ENCODE measurements at places on chromosomes 7 and 10. TPM values are rescaled to one million over a fixed set of nuclear protein-coding genes. Genes with fewer than 3 reads are reported as not detected.

- H3K27me3 ChIP-seq, result peaks cover 8% of the 10 kb centered on the region
- H3K4me1 ChIP-seq, result no peaks in the 10 kb centered on the region
- no peak for DNase-seq
- H3K36me3 ChIP-seq, result no peaks in the 10 kb centered on the region
- no peak overlapping the region for H3K4me3 ChIP-seq
- H3K27ac ChIP-seq, result no peak overlapping the region
Measured at GRCh38 chr10:84763965-84764364, 435.6 kb downstream of the CCSER2 start.

- DNase-seq, result no peak
- H3K36me3 ChIP-seq, result no peaks in the 10 kb centered on the region
- H3K4me3 ChIP-seq, result no peak overlapping the region
- H3K4me1 ChIP-seq, result no peaks in the 10 kb centered on the region
- H3K27me3 ChIP-seq, result peaks cover 11% of the 10 kb centered on the region
- no peak overlapping the region for H3K27ac ChIP-seq
Measured at GRCh38 chr10:75718991-75719390, 287.6 kb downstream of the LRMDA start.

DNA sequence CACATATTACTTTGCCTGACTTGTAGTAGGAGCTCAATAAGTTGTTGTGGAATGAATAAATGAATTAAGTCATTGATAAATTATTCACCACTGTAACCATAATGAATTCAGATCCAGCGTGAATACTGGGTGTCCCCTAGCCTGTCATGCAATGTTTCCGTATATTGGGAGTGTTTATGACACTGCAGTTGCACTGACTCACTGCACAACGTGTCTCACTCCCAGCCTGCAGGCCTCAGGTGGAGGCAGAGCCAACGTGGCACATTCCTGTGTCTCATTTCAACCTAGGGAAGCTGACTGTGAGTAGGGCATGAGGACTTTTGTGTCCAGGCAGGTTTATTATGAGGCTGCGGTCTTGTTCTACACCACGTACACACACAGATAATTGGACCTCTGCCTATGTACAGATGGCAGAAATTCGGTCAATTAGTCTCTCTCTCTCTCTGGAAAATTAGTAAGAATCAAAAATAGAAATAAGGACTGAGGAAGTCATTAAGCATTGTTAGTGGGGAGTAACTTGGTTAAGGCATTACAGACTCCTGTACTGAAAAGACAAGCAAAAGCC lies 299.1 kb upstream of the IGFBP3 start:
- H3K4me3 ChIP-seq, result no peak overlapping the region
- H3K36me3 ChIP-seq, result no peaks in the 10 kb centered on the region
- no peak for DNase-seq
- no peak overlapping the region for H3K27ac ChIP-seq

- peaks cover 8% of the 10 kb centered on the region for H3K36me3 ChIP-seq
- no peak overlapping the region for H3K4me3 ChIP-seq
- H3K4me1 ChIP-seq, result peaks cover 4% of the 10 kb centered on the region
- DNase-seq, result no peak
- H3K27me3 ChIP-seq, result no peaks in the 10 kb centered on the region
Measured at GRCh38 chr10:792083-792791, 102.8 kb upstream of the DIP2C start.

DNA sequence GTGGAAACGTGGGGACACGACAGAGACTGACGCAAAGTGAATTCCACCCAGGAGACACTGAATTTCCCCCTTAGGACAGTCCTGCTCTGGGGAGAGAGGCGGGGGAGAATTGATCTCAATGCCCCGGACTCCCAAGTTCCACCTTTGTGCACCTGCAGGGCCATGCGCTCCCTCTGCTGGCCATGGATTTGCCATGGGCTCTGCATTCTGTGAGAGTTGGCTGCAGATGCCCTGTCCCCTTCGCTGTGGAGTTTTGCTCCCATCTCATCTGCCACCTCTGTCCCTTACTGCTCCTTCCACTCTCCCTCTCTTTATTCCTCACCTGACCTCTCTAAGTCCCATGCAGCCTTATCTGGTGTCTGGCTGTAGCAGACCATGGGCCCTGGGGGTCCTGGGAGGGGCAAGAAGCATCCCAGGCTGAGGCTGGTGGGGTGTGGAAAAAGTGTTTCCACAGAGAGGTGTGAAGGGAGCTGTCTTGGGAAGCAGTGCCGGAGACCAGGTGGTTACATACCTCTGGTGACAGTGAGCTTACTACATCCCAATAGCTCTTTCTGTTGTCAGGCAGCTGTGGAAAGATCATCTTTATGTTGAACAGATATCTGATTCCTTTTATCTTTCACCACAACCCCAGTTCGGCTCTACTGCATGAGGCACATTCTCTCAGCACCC lies 14.3 kb downstream of the GHRHR start:
- H3K27me3 ChIP-seq, result peaks cover 19% of the 10 kb centered on the region
- H3K27ac ChIP-seq, result no peak overlapping the region
- H3K4me1 ChIP-seq, result peaks cover 2% of the 10 kb centered on the region
- no peaks in the 10 kb centered on the region for H3K36me3 ChIP-seq

MRLN gene
- not detected for total RNA-seq

FAM25C gene
- not detected for total RNA-seq

BLNK gene
- total RNA-seq, result not detected

ERCC6 gene
- 15.8 TPM for total RNA-seq

GRCh38 chr7:155526225-155526624 lies 20.1 kb downstream of the CNPY1 start:
- no peak overlapping the region for H3K27ac ChIP-seq
- DNase-seq, result no peak
- no peak overlapping the region for H3K4me3 ChIP-seq
- peaks cover 27% of the 10 kb centered on the region for H3K27me3 ChIP-seq

- no peaks in the 10 kb centered on the region for H3K27me3 ChIP-seq
- no peaks in the 10 kb centered on the region for H3K4me1 ChIP-seq
- H3K4me3 ChIP-seq, result no peak overlapping the region
- no peak for DNase-seq
Measured at GRCh38 chr10:7773845-7774801, 13.7 kb downstream of the KIN start.

OR2A5 gene
- total RNA-seq, result not detected

DTX2 gene
- total RNA-seq, result 17.4 TPM

KLHL7 gene
- 18.1 TPM for total RNA-seq

- H3K4me3 ChIP-seq, result no peak overlapping the region
- DNase-seq, result no peak
- no peaks in the 10 kb centered on the region for H3K4me1 ChIP-seq
- no peak overlapping the region for H3K27ac ChIP-seq
- peaks cover 5% of the 10 kb centered on the region for H3K36me3 ChIP-seq
- no peaks in the 10 kb centered on the region for H3K27me3 ChIP-seq
Measured at GRCh38 chr10:112779025-112779770, 170.8 kb upstream of the TCF7L2 start.

GRCh38 chr10:1195828-1196227 lies 139.6 kb downstream of the WDR37 start:
- no peak overlapping the region for H3K27ac ChIP-seq
- H3K4me1 ChIP-seq, result peaks cover 11% of the 10 kb centered on the region
- H3K27me3 ChIP-seq, result no peaks in the 10 kb centered on the region
- DNase-seq, result no peak

MEOX2 gene
- total RNA-seq, result not detected

DNA sequence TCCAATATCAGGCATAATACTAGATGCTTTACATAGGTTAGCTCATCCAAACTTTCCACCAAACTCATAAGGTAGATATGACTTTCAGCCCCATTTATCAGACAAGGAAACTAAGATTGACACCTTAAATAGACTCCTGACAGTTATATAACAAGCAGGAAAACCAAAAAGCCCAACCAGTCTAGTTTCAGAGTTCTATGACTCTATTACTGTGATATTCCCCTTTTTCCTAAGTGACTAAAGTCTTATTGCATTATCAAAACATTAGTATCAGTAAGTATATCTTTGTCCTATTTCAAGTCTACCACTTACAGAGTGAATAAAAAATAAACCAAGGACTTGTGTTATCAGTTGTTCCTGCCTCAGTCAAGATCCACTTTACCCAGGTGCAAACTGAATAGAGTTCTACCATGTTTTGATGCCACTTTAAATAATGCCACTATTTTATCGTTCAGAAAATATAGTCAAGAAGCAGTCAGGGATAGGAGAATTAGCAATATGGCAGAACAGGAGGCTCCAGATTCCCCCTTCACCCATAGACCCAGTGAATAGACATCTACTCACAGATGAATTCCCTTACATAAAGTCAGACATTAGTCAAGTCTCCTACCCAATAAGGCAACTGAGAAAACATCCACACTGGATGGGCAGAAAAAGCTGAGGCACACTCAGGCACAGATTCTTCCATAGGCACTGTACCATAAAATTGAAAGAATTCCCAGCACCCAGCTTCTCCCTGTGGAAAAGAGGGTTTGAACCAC lies 74.1 kb downstream of the CRPPA start:
- no peaks in the 10 kb centered on the region for H3K4me1 ChIP-seq
- DNase-seq, result no peak
- no peaks in the 10 kb centered on the region for H3K27me3 ChIP-seq
- peaks cover 2% of the 10 kb centered on the region for H3K36me3 ChIP-seq
- no peak overlapping the region for H3K27ac ChIP-seq

GRCh38 chr10:90817128-90817889 lies 40.5 kb downstream of the HTR7 start:
- no peak overlapping the region for H3K27ac ChIP-seq
- no peaks in the 10 kb centered on the region for H3K4me1 ChIP-seq
- H3K27me3 ChIP-seq, result peaks cover 9% of the 10 kb centered on the region
- DNase-seq, result no peak

GRCh38 chr10:82750538-82750937 lies 875.5 kb downstream of the NRG3 start:
- no peaks in the 10 kb centered on the region for H3K36me3 ChIP-seq
- no peak overlapping the region for H3K27ac ChIP-seq
- H3K4me3 ChIP-seq, result no peak overlapping the region

SRRM3 gene
- total RNA-seq, result not detected

DNA sequence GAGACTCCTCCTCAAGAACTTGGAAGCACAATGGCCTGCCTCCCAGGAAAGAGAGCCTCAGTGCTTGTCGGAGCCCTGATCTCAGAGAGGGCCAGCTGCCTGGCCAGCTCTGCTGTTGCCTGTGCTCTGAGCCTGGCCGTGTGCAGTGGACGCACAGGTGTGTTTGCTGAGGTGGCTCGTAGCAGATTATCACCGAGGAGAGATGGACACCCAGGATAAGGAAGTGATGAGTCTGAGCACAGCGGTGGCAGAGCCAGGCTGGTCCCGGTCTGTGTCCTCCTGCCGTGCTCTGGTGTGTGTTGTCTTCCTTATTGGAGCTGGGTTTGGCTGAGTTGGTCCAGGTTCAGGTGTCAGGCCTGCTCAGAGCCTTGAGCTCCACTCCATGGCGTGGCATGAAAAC lies 208.5 kb downstream of the EBF3 start:
- H3K27ac ChIP-seq, result no peak overlapping the region
- H3K4me3 ChIP-seq, result no peak overlapping the region
- DNase-seq, result no peak
